SK-N-SH (cell line): ENCODE measurements at places on chromosomes 2 and 18.
A peak's percentile ranks its signal among the peaks of the same experiment; 100 is the strongest.

- DNase-seq: no peak
These were observed 12.7 kb downstream of the INPP5D start for GRCh38 chr2:233072838-233073237.

DNA sequence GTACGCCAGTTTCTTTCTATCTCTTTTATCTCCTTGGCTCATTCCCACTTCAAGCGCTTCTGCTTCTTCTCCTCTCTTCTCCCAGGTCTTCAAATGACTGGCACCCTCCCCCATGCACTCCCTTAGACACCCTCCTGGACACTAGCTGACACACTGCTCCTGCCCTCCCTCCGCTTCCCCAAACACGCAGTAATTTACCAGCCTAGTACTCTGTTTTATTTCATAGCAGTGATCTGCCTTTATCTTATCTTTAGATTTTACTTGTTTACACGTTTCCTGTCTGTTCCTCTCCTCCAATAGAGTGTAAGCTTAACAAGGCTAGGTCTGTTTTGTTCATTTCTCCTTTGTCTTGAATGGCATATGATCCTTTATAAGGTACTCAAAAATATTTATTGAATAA is 93.9 kb downstream of the SCN3A start:
- DNase-seq: no peak

- DNase-seq: no peak
These were observed 49.1 kb downstream of the EML6 start for GRCh38 chr2:54772531-54772930.

- DNase-seq: peak; percentile 22
These were observed 77.4 kb upstream of the GPC1 start for GRCh38 chr2:240358080-240358479.

GRCh38 chr2:78353168-78353567 is 672.3 kb upstream of the REG3G start:
- no peak for DNase-seq

DNA sequence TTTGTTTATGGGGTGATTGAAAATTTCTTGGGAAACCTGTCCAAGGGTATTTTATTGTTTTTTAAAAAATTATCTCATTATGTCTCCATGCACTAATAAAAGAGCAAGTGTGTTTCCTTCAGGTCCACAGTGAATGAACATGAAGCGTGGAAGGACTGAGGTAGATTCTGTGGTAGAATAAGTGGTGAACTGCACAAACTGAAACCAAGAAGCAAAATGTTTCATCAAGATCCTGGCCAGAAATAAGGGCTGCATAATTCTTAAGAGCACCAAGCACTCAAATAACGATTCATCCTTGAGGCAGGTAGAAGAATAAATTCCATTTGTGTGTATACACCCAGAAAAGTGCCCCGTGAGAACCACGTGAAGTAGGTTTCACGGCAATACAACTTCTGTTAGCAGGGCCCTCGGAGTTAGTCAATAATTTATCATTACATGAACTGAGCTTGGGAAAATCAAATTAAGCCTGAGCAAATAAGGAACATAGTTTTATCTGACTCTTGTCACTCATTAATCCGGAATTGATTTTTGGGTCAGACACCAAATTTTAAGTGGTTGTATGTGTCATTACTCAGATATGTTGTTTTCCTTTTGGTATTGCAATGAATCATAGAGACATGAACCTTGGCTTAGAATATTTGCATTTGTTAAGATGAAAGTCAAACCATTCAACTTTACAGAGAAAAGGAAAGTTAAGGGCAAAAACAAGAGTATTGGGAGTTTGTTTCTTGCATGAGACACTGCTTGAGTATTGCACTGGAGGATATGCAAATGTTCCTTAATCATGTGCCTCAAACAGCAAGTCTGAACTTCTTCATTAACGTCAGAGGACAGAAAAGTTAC is 472.6 kb upstream of the NETO1 start:
- no peak for DNase-seq

DNA sequence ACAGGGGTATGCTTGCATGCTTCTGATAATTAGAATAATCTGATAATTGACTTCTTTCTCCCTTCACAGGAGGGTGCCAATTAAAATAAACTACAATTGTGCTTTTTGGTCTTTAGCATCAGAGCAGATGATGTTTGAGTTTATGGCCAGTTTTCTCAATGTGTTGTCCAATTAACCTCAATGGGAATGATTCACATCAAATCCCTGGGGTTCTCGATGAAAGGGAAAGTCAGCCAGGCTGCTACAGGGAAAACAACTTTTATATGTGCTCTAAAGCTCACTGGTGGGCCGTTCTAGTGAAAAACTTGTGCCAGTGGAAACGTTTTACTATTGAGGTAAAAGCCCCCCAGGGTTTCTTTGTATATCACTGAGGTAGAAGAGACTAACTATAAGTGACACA is 887.3 kb upstream of the CRIM1 start:
- DNase-seq: no peak

GRCh38 chr2:176583607-176584006 is 314.4 kb downstream of the MTX2 start:
- DNase-seq: no peak

- no peak for DNase-seq
These were observed 12.3 kb downstream of the EN1 start for GRCh38 chr2:118834901-118835745.

DNA sequence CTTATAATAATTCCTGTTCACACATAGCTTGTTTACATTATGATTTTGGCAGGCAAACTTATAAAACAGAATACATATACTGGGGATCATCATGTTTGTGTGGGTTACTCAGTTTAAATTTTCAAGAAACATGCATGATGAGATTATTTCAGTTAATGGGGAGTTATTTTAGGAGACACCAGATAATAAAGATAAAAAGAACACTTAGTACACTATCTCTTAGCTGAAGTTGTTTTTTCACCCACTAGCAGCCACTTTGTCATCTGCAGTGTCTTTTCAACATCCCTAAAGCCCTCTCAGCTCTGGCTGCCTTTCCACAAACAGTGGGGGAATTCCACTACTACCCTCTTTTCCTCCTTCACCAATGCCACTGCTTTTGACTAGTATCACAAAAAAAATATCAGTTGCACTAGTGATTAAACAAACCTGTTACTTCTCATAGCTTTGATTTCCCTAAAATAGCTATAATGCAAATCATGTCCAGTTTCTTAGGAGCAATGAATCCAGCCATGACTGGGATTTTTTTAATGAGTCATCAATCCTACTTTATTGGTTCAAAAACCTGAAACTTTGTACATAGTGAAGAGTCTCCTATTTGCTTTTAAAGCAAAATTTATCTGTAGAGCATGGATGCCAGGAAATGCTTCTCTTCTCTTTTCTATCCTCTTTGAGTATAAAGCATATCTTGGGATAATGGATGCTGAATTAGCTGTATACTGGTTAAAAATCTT is 156.7 kb upstream of the TFPI start:
- DNase-seq: peak; percentile 0
